ENCODE measurements at places on chromosomes 7 and 10.
A peak's percentile ranks its signal among the peaks of the same experiment; 100 is the strongest.

DNA sequence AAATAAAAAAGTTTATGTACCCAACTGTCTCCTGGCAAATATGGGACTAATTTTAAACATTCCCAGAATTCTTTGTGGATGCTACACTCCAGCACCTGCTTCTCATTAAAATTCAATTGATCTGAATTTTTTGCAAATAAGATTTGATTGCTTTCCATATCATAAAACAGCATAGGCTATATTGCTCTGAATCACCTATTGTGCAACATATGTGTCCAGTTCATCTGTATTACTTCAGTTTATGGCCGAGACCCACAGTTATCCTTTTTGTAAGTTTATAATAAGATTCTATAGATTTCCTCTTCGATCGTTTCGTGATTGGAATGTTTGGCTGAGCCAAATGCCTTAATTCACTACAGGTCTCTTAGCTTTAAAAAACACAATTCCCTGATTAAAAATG is 351.1 kb downstream of the TFEC start:
- DNase-seq = no peak

GRCh38 chr10:60448246-60448645 is 58.6 kb upstream of the ANK3 start:
- DNase-seq = no peak

DNA sequence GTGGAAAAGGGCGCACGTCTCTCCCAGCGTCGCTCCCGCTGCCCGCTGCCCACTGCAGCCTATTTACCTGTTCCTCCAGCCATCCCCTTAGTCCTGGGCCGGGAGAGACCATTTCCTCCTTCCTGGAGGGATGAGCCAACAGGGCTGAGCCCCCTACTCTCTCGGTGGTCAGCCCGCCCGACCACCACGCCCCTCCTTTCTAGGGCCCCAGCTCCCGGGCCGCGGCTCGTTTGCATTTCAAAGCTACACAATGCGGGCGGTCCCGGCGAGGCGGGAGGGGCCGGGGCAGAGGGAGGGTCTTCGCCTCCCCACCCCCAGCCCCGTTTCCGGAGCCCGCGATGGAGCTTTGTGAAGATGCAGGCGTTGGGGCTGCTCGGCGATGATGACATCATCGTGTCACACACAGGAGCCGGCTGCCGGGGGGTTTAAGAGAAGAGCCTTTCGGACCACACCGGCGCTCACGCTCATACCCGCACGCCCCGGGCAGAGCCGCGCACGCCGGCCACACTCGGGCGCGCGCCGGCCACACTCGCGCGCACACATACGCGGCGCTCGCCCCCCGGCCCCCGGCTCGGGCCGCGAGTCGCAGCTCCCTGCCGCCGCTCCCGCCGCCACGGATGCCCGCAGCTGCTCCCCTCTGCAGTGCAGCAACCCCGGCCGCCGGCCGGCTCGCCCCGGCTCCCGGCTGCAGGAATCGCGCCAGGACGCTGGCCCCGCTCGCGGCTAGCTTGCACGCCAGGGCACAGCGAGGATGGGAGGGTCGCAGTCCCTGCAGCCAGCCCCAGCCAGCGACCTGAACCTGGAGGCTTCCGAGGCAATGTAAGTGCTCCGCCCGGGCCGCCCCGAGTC is 107.7 kb upstream of the BTBD16 start:
- no peak for DNase-seq

DNA sequence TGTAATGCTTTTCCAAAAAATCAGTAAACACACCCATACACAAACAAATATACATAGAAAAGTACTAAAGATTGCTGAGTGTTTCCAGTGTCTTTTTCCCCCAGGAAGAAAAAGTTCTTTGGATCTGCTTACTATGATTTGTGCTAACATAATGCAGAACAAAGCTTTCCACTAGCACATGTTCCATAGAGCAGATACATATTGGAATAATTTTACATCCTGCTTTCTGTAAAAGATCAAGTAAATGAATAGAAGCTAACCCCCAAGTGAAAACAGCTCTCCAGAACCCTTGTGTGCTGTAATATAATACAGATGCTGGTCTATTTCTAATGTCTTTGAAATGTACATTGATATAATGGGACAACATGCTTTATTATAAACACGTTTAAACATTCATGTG is 125.5 kb downstream of the PON1 start:
- no peak for DNase-seq

GRCh38 chr7:130409067-130409711 is 28.9 kb downstream of the CPA1 start:
- DNase-seq = no peak

DNA sequence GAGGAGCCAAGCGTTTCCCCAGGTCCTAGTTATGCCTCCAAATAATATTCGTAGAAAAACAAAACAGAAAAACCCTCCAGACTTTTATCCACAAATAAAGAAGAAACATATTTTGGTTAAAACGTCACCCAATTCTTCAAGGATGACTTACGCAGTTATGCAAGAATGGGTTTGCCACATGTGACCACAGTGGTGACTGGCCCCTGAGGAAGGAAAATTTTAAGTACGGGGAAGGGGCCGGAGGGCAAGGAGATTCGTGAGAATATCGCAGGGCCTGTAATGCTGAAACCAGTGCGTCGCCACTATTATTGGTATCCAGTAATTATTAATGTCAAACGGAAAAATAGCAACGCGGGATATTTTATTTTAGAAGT is 537 bp upstream of the MRPS24 start:
- DNase-seq = no peak

- DNase-seq = no peak
Observed at GRCh38 chr10:70317272-70317942, 33.6 kb upstream of the NPFFR1 start.

GRCh38 chr7:167090-167855 is 25.1 kb upstream of the FAM20C start:
- no peak for DNase-seq

DNA sequence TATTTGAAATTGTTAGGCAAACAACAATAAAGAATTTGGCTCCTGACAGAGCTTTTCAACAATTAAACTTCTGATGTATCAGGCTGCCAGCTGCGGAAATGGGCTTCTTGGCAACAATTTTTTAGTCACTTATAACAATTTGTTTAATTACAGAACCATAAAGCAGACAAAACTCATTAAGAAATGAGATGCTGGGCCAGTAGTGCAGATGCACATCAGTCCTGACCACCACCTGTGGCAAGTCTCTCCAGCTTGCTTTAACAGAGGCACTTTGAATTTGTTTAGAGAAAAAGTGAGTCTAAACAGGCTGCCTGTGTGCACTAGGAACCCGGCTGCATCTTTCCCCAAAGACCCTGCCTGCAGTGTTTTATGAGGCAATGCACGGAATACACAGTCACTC is 1124.4 kb downstream of the NXPH1 start:
- DNase-seq = no peak

GRCh38 chr10:70198696-70199466 is 28.6 kb upstream of the SAR1A start:
- no peak for DNase-seq

GRCh38 chr7:133912916-133913697 is 214.0 kb upstream of the LRGUK start:
- DNase-seq = no peak

- no peak for DNase-seq
Observed at GRCh38 chr7:149733924-149734790, 39.2 kb downstream of the ZNF467 start.

DNA sequence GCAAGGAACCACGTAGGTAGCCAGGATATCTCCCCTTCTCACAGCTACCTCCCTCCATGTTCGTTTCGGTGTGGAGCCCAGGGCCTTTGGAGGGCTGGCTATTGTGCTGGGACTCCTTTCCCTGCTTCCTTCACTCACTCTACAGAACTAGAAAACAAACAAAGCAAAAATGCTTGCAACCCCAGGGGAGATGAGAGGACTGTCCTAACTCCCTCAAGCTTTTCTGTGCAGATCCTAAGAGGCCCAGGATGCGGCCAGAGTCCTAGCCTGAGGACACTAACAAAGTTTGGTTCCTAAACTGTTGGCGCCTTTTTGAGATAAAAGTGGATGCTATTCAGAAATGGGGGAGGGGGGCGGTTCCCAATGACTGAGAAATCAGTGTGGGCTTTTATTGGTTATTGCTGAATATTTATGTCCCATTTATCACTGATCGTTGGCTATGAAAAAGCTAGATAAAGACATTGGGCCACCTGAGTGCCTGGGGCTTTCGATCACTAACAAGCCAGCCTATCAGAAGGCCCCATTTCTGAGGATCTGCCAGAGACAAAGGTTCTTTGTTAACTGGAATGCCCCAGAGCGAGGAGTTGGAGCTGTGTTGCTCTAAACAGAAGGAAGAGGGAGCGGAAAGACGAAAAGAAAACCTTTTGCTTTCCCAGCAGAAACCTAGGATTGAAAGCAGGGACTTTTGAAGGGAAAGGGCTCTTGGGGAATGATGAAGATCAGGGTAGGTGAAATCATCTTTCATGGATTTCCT is 95.2 kb upstream of the EGR2 start:
- DNase-seq = no peak

- no peak for DNase-seq
Observed at GRCh38 chr10:69426376-69426727, 9.6 kb upstream of the TACR2 start.

DNA sequence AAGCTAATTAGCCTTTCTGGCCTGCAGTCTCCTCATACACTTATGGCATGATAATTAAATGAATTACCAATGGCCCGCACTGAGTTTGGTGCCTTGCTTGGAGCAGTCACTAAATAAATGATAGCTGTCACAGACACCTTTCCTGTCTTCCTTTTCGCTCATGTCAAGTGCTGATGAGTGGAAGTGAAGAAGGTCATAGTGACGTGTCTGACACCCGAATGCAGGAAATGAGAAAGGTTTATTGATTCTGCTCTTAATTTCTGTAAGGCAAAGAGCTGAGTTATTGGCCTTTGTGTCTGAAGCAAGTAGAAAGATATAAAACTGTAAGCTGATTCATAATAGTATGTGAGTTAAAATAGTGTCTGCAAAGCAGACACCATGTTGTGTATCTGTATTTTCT is 13.2 kb upstream of the ESYT2 start:
- no peak for DNase-seq

DNA sequence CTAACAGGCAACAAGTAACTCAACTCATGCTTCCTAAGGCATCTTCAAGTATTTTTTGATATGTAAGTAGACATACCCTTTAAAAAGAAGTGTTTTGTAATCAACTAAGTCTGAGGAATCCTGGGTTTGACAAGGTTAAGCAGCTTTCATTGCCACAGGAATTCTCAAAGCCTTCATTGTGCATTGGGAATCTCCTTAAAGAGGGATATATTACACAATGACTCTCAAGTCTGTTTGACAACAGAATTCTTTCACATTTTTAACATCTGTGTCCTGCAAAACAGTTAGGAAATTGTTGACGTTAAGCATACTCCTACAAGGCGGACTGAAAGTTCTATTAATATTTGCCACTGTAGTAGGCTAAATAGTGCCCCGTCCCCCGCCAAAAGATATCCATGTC is 71.4 kb downstream of the SGMS1 start:
- DNase-seq = no peak

DNA sequence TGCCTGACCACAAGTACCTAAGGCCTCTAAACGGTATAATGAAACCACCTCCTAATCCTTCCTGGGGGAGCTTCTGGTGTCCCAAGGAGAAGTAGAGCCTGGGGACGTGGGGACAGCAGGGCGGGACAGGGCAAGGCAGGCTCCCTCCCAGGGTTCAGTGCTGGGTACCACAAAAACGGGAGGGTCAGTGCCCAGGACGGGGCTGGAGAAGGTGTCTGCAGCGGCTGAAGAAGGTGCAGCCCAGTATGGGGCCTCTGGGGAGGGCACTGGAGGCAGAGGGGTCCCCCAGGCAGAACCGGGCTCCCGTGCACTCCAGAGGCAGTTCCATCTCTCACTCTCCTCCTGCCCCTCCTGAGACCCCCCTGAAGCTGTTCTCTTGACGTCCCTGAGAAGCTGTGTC is 46.2 kb downstream of the DPYSL4 start:
- no peak for DNase-seq

DNA sequence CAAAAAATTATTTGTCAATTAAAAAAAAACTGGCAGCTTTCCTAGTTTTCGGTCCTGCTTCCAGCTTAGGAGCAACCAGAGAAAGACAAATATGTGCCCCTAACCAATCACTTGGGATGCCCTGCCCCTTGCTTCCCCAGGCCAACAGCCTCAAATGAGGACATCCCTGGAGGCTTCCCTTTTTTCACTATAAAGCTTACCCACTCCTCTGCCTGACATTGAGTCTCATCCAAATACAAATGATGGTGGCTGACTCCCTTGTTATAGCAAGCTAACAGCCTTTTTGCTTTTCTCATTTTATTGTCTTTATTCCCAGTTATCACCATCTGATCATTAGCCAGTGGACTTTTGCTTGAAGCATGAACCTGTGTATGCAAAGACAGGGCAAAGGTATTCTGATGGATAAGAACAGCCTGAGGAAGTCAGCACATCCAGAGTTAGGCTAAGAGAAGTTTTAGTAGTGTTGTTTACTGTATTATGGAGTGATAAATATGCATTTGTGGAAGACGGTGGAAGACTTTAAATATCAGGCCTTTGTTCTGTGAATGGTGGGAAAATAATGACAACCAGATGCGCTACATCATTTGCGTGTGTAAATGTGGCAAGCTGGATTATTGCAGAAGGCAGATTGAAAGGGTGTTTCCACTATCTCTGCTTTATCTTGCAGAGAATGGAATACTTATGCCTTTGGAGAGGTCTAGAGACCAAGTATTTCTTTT is 1.7 kb upstream of the CCM2 start:
- DNase-seq = no peak

DNA sequence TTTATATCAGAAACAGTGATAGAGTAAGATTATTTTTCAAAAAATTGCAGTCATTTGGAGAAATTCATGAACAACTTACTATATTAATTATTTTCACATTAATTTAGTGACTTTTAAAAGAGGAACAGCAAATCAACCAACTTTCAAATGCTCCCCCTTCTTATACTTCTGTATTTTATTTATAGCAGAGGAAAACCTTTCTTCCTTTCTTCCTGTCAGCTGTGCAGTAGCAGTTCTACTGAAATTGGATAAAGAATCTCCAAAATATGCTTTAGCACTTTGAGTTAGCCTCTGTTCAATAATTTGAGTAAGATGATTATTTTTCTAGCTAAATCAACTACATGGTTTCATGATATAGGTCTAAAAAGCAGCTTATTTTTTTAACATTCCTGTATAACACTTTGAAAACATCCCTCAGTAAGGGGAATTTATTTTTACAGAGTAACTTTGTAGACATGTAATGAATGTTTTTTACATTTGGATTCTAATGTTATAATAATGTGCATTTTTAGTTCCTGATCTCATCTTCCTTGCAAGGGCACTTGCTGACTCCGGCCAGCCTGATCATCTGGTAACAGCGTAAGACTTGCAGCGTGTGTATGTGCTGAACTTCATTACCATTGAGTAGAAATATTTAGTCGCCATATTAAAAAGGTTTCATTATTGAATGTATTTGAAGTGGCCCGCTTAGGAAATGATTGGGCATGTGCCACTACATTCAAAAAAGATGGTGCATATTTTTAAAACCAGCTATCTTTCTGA is 158.3 kb upstream of the HDAC9 start:
- no peak for DNase-seq

GRCh38 chr10:69716711-69717560 is 84.8 kb upstream of the COL13A1 start:
- peak; percentile 38 for DNase-seq

DNA sequence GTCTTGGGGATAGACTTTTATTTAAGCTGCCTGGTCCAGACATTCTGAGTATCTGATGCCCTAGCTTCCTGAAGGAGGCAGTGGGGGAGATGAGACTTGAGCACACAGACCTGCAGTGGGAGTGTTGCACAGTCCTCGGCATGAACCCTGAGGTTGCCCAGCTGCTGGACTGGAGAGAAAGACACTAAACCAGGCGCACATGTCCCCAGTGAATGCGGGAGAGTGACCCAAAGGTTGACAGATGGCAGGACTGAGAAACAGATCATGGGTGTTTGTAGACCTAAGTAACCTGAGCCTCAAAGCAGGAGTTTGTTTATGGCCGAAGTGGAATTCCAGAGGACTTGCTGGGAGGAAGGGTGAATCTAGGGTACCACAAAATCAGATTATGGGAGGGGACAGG is 15.7 kb upstream of the MSRB2 start:
- no peak for DNase-seq
